Head of caudate nucleus (tissue), 42 donors: ENCODE measurements at places on chromosomes 16 and 17.

DNA sequence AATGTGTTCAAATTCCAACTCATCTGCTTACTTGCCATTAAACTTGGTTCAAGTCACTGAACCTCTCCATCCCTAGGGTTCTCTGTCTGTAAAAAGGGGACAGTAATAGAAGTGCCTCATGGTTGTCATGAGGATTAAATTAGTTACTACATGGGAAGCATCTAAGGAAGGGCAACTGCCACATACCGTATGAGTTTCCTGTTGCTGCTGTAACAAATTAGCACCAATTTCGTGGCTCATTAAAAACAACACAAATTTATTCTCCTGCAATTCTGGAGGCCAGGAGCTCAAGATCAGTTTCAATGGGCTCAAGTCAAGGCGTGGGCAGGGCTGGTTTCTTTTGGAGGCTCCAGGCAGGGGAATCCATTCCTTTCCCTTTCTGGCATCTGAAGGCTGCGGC is 18.6 kb downstream of the CD300LF start:
- no peak for DNase-seq

DNA sequence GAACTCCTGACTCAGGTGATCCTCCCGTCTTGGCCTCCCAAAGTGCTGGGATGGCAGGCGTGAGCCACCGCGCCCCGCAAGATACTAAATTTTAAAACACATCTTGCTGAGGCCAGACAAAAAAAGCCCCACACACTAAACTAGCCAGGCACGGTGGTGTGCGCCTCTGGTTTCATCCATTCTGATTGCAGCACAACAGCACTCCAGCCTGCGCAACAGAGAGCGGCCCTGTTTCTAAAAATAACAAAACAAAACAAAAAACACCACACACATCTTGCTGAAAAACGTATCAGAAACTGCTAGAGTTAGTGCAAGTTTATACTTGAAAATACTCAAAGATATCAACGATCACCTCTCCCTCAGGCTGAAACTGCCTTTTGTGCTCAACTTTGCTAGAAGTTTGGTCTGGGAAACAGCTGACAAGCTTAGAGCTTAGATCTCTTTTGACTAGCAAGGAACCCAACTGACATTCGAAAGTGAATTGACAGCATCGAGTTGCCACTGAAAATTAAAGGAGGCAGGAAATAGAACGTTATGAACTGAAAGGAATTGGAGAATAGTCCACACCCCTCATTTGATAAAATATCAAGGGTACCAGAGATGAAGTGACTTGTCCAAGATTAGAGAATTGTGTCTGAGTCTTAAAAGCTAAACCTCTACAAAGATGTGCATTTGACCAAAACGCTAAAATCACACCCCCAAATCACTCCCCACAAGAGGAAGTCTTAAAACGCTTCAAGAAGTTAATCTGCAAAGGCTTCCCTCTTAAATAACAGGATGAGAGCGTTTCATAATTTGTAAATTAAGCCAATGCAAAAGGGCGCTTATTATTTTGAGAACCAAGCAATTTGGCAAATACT is 908 bp downstream of the COG4 start:
- no peak for DNase-seq

GRCh38 chr17:45319239-45319703 is 2.5 kb upstream of the MAP3K14 start:
- DNase-seq: peak; percentile 18

DNA sequence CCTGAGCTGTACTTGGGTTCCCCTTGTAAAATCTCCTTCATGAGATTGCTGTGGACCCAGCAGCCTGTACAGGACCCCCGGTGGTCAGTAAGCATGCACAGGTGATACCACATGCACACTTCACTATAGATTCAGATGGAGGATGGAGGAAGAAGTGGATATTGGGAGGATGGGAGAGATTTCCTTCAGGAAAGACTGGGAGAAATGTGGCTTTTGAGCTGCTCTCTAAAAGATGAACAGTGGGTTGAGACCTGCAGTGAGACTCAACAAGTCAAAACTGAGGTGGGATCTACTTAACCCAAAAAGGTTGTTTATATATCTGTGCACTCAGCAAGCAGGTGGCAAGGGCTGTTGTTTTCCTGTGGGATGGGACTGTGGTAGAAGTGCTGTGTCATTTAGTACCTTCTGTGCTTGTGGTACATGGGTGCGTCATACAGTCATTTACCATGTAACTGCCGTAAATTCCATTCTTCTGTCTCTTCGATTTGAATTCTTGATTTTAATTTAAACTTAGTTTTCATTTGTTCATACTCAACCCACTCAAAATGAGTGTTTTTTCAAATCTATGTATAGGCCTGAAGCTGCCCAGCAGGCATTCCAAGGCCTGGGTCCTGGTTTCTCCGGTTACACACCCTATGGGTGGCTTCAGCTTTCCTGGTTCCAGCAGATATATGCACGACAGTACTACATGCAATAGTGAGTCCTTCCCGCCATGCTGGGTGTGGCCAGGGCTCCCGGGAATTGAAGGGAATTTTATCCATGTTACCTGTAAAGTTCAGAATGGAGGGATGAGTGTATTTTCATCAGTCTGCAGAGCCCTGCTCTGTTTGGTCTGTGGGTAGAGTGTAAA is 6.9 kb downstream of the HERPUD1 start:
- DNase-seq: no peak

- DNase-seq: no peak
These were observed 551 bp upstream of the MLX start for GRCh38 chr17:42566215-42566882.

- DNase-seq: no peak
These were observed 11.7 kb downstream of the ERN1 start for GRCh38 chr17:64117981-64118979.

- no peak for DNase-seq
These were observed 842 bp upstream of the LDAF1 start for GRCh38 chr16:21157632-21158031.

GRCh38 chr17:73593249-73593965 is 50.8 kb downstream of the SDK2 start:
- DNase-seq: no peak

DNA sequence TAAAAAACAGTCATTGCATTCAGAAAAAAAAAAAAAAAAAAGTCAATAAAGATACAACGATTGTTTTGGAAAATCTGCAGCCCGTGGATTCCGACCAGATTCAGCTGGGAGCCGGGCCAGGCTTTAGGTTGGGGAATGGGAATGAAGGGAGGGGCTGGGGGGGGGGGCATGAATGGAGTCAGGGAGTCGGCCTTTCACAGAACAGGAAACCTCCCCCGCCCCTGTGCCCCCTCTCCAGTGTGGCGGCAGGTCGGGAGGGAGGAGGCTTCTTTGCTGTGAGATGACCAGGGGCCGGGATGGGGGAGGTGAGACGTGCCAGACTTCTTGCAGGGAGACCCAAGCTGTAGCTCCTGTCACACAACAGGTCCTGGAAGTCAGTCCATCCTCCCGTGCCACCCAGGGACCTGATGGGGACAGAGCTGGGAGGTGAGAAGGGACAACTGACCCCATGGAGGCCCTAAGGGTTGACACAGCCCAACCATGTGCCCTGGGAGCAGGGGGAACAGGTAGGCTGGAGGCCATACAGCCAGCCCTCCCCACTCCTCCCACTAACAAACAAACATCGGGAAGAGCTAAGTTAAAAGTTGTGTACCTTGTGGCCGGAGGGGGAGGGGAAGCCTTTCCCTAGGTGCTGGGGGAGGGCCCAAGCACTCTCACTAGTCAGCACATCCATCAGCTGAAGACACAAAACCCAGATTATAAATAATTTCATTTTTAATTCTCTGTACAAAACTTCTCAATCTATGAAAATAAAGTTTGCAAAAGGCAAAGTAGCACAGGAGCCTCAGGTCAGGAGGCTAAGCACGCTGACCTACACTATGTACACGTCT is 25.2 kb downstream of the SREBF1 start:
- DNase-seq: no peak

- no peak for DNase-seq
These were observed 212.3 kb upstream of the IRX5 start for GRCh38 chr16:54718376-54718775.

DNA sequence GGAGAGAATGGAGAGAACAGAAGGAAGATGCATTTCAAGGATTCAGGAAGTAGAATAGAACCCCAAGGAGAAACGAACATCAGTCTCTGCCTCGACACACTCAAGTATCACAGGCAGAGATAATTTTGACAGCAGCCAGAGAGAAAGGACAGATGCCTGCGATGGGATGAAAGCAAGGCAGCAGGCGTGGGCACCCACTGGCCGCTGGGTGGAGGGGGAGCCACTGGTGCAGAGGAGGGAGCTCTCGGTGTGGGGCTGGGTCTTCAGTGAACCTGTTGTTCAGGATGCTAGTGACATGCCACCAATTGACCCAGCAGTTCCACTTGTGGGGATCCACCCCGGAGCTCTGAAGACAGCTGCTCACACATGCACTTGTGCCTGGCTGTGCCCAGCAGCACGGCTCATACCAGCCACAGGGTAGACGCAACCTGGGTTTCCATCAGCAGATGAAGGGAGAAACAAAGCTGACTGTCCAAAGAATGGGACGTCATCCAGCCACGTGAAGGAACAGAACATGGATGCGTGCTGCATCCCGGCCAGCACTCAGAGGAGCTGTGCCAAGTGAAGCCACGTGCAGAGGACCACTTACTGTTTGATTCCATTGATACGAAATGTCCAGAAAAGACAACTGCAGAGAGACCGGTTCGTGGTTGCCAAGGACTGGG is 127.0 kb downstream of the BANP start:
- DNase-seq: peak; percentile 12

DNA sequence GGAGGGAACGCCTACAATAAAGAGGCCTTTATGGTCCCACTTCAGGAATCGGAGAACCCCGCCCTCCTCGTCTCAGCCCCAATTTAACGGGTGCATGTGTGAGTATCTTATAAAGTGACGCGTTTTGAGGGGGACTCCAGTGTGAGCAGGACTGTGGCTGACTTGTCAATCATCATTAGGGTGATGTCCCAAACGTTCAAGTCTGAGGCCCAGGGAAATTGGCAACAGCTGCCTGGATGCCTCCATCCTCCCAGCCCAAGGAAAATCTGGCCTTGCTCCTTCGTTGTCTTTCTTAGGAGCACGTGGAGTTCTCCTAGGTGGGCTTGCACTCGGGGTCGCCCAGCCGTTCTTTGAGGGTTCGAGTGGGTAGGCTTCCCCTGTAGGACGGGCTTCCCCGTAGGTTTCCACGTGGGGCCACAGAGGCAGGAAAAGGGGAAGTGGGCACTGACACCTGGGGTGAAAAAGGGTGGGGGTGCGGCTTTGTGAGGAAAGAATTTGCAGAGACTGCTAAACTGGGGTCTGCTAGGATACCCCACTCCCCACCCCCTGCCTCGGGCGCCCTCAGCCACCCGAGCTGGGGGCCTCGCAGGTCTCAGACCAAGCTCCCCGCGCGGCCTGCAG is 561 bp upstream of the HERPUD1 start:
- DNase-seq: no peak

- DNase-seq: no peak
These were observed 73.3 kb downstream of the IRX5 start for GRCh38 chr16:55003916-55004315.
